NCI-H1105 treated with DMSO at 0.1 percent for 48 hours (cell line): ENCODE measurements at places on chromosomes 2 and 18.

- peak; percentile 87 for DNase-seq
Measured at GRCh38 chr2:221529943-221530652, 42.0 kb downstream of the EPHA4 start.

GRCh38 chr2:108910541-108911396 lies 78.3 kb downstream of the EDAR start:
- DNase-seq: no peak

GRCh38 chr2:171615069-171615468 lies 72.2 kb upstream of the DYNC1I2 start:
- no peak for DNase-seq

DNA sequence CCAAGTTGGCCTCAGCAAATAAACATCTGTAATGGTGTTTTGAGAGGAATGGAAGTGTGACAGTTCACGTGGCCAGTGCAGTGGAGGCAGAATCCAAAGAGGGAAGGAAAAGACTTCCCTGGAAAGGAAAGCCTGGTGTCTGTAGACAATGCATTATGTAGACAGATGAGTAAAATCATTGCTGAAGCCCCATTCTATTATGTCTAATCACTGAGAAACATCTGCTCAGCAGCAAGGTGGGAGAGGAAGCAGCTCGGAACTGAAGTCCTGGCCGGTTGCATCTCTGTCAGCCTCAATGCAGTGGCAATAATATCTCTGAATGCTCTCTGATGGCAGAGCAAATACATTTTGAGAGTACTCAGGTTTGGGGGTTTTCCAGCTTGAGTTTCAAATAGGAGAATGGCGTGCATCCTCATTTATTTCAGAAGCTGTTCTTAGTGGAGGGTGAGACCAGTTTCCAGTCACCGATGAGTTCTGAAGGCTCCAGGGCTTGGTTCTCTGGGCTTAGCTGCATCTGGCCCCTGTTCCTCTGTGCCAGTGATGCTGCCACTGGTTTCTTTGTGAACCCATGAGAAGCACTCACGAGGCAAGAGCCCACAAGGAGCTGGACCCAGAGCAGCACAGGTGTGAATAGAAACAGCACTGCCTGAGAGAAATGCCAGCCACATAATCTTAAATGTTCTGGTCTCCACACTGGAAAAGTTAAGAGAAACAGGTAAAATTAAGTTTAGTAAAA lies 63.3 kb downstream of the RPIA start:
- DNase-seq: no peak

GRCh38 chr2:167271932-167272331 lies 383.7 kb downstream of the XIRP2 start:
- no peak for DNase-seq

GRCh38 chr2:135742325-135742757 lies 686 bp downstream of the UBXN4 start:
- peak; percentile 70 for DNase-seq

GRCh38 chr18:27276886-27277285 lies 91.8 kb upstream of the CHST9 start:
- no peak for DNase-seq

DNA sequence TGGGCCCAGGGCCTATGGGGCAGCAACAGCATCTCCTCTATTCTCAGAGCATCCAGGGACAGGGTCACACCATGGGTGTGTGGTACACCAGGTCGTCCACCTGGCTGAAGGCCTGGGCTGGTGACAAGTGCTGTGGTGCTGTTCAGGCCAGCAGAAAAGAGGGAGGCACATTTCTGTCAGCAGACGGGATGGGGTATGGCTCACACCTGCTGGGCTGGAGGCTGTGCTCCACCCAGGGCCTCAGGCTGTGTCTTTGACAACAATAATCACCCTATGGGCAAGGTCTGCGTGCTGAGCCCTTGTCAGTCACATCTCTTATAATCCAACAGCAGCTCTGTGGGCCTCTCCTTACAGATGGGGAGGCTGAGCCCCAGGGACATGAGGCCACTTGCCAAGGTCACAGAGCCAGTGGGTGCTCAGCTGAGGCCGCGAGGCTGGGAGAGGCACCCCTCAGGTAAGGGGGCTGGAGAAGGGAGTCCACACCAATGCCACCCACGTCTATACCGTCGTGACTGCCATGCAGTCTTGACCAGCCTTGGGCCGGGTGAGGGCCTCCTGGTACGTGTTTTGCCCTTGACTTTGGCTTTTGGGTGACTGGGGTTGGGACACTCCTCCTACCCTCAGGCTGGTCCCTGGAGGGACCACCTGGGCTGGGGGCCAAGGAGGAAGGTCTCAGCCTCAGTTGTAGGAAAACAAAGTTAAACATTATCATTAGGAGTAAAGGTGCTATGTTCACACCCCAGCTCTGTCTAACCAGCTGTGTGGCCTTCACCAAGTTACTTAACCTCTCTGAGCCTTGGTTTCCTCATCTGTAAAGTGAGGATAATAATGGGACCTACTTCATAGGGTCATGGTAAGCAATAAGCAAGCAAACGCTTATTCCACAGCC lies 5.6 kb upstream of the HS6ST1 start:
- DNase-seq: no peak

- no peak for DNase-seq
Measured at GRCh38 chr2:11422901-11423435, 43.0 kb downstream of the E2F6 start.

DNA sequence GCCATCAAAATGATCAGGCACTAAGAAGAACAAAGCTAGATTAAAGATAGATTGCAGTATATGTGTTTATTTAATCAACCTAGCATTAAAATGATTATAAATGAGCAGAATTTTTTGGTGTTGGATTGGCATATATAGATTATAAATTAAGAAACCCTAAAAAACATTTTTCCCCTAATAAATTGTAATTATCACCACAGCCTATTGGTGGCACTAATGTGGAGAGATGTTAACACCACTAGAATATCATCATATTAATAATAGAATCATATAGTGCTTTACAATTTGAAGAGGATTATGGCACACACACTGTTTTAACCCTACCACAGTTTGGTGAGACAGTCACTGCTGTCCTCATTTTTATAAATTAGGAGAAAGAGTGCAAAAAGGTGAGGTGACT lies 112.4 kb upstream of the RND3 start:
- no peak for DNase-seq

DNA sequence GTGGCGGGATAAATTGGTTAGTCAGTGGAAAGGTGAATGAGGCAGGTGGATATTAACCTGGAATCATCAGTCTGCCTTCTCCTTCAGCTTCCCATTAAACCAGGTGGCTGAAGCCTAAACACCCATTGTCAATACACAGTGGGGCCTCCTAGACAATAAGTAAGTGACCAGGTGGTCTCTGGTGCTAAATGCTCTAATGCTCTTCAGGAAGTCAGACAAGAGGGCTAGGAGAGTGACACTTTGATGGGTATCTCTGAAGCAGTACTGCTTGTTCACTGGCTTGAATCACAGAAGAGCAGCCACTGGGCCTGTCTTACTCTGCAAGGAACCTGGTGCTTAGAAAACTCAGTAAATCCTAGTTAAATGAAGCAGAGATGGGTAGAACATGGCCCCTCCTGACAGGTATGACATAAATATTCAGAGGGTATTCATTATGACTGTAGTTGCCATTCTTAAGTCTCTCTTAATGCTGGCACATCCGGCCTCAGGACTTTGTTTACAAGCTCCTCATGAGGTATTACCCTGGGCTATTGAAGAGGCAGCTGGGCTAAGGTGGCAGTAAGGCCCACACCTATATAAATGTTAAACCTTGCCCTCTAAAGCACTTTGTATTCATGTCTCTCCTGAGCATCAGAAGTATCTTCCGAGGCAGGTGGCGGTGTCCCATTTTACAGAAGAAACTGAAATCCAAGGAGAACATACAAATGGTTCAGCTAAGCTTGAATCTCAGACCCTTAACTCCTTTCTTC lies 104.9 kb downstream of the NCK2 start:
- no peak for DNase-seq

- no peak for DNase-seq
Measured at GRCh38 chr2:38180754-38181153, 104.8 kb upstream of the CYP1B1 start.

DNA sequence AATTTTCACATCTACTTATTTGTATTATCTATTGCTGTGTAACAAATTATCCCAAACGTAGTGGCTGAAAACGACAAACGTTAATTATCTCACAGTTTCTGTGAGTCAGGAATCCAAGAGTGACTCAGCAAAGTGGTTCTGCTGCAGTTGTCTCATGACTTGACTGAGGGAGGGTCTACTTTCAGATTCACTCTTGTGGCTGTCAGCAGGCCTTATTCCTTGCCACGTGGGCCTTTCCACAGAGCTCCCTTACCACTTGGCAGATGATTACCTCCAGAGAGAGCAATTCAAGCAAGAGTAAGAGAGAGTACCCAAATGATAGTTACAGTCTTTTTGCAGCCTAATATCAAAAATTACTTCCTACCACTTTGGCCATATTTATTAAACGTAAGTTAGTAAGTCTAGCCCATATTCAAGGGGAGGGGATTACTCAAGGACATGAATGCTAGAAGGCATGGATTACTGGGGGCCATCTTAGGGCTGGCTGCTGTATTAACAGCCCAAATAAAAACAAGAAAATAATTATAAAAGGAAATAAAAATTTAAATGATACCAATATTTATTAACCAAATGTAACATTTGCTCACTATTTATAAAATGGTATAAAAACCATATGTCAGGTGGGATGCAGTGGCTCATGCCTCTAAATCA lies 48.7 kb upstream of the NBEAL1 start:
- no peak for DNase-seq

DNA sequence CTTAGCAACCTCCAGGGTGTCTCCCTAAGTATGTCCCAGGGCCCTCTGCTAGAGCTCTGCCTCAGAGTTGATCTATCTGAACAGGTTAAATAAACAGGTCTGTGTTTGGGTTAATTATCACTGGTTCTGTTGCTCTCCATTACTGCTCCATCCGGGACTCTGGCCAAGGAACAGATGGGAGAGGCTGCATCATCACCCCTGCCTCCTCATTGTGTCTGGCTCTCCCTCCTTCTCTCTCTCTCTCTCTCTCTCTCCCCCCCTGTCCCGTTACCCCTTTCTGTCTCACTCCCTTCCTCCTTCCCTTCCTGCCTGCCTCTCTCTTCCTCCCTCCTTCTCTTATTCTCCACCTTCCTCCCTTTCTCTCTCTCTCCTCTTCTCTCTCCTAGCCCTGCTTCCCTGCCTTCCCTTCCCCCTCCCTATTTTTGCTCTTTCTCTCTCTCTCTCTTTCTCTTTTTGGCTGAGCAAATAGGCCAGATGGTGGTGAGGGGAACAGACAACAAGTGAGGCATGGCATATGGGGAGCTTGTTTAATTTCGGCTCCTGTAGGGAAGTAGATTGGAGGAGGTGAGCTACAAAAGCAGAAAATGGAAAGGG lies 62.1 kb downstream of the SETBP1 start:
- DNase-seq: peak; percentile 88

GRCh38 chr2:238776003-238776760 lies 71.7 kb upstream of the TWIST2 start:
- no peak for DNase-seq

GRCh38 chr2:120661551-120661950 lies 74.1 kb upstream of the GLI2 start:
- DNase-seq: no peak

GRCh38 chr2:25551316-25551715 lies 122.1 kb downstream of the DTNB start:
- no peak for DNase-seq

DNA sequence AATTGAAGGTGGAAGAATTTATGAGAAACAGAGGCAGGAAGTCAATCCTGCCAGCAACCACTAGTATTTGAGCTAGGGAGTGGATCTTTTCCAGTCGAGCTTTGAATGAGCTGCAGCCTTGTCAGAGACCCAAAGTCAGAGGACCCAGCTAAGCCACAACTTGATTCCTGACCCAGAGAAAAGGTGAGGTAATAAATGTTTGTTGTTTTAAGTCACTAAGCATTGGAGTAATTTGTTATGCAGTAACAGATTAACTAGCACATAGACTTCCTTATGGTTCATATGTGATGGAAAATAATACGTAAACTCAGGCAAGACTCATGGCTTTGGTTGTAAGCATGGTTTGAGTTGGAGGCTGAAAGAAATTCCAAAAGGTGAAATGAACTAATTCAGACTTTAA lies 21.6 kb downstream of the EFEMP1 start:
- DNase-seq: no peak

DNA sequence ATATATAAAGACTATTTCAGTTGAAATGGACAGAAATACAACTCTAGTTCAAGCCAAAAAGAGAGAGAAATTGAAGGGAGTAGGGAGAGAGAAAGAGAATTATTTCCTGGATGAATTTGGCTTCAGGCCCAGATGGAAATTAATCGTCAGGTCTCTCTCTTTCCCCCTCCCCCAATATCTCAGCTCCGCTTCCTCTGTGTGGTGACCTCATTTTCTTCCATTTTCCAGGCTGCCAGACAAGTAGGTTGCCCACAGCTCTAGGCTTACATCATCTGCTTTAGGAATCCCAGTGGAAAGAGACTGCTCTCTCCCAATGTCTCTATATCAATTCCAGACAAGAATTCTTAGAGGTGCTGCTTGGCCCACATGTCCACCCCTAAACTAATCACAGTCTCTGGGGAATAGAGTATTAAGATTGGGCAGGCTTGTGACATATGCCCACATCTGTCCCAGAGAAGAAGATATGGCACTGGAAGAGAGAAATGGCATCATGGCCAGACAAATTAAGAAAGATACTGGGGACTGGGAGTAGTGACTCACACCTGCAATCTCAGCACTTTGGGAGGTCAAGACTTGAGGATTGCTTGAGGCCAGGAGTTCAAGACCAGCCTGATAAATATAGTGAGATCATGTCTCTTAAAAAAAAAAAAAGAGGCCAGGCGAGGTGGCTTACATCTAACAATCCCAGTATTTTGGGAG lies 37.2 kb upstream of the CFAP36 start:
- DNase-seq: peak; percentile 66

DNA sequence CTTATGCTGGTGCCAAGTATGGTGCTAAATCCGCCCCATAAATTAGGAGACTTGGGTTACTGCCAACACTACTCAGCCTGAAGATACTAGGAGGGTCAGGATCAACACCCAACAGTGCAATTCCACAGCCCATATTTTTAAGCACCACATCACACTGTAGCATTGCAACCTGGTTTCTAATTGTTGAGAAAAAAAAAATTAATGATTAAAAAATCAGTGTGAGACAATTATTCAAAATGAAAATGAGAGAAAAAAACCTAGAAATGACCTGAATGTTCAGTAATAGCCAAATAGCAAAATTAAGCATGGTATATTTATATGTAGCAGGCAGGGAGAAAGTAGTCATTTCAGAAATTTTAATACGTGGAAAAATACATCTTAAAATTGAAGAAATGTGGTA lies 29.2 kb upstream of the HNRNPLL start:
- DNase-seq: no peak

DNA sequence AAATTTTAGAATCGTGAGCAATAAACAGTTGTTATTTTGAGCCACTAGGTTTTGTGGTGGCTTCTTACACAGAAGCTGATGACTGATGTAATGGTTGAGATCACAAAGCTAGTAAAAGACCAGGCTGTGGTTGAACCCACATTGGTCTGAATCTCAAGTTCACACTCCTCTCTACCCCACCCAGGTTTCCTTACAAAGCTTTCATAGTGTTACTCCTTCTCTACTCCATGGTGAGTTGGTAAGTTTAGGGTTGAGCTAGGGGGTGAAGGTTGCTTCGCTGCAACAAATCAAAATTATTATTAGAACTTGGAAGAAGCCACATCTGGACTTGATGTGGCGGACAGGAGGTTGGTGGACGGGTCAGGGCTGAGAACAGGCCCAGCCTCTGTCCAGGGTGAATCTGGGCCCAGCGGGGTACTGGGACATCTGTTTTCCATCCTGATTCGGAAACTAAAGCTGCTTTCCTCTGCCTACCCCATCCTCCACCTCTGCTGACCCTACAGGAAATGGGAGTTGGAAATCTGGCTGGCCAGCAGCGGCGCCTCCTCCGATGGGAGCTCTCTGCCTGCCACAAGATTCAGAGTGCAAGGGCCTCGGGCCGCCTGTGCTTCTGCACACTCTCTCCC lies 86.3 kb downstream of the ZFP36L2 start:
- no peak for DNase-seq

GRCh38 chr2:227022608-227023007 lies 141.4 kb downstream of the COL4A4 start:
- DNase-seq: no peak
